ENCODE measurements at places on chromosomes 4 and X. TPM values are rescaled to one million over a fixed set of nuclear protein-coding genes. Genes with fewer than 3 reads are reported as not detected.

The CSAG1 gene
- total RNA-seq, result not detected

The SGMS2 gene
- total RNA-seq, result 94.6 TPM

The HSFX4 gene
- total RNA-seq, result not detected

The VSIG1 gene
- not detected for total RNA-seq

The SSX4B gene
- not detected for total RNA-seq

Data from placental pericyte (primary cell).